Smooth muscle cell of trachea (primary cell): ENCODE measurements at places on chromosomes 7 and 10. TPM values are rescaled to one million over a fixed set of nuclear protein-coding genes. Genes with fewer than 3 reads are reported as not detected.

Gene PGAM2
- total RNA-seq: 0.17 and 0.29 TPM in 2 replicates

Gene VPS37D
- 6.4 and 12.2 TPM in 2 replicates for total RNA-seq

Gene DOCK1
- 86.0 and 108 TPM in 2 replicates for total RNA-seq

Gene NRCAM
- total RNA-seq: 0.50 and 1.5 TPM in 2 replicates

Gene PTPRN2
- 0.29 and 0.50 TPM in 2 replicates for total RNA-seq

Gene EBF3
- total RNA-seq: 9.9 and 16.5 TPM in 2 replicates

Gene ITGB8
- total RNA-seq: 25.0 and 56.9 TPM in 2 replicates

Gene HTR5A
- total RNA-seq: not detected in 2 replicates

Gene TFPI2
- total RNA-seq: 6.6 and 14.5 TPM in 2 replicates

Gene NT5C3A
- 11.9 and 21.1 TPM in 2 replicates for total RNA-seq

Gene SCART1
- total RNA-seq: 3.0 and 3.9 TPM in 2 replicates

Gene CYP2C9
- total RNA-seq: not detected in 2 replicates
